CD4-positive, alpha-beta T cell (primary cell): ENCODE measurements at places on chromosomes 2 and 18.

- no peak for DNase-seq
These were observed 380.6 kb downstream of the TSN start for GRCh38 chr2:122136056-122136455.

GRCh38 chr2:133292259-133292658 lies 276.0 kb downstream of the NCKAP5 start:
- DNase-seq: no peak

DNA sequence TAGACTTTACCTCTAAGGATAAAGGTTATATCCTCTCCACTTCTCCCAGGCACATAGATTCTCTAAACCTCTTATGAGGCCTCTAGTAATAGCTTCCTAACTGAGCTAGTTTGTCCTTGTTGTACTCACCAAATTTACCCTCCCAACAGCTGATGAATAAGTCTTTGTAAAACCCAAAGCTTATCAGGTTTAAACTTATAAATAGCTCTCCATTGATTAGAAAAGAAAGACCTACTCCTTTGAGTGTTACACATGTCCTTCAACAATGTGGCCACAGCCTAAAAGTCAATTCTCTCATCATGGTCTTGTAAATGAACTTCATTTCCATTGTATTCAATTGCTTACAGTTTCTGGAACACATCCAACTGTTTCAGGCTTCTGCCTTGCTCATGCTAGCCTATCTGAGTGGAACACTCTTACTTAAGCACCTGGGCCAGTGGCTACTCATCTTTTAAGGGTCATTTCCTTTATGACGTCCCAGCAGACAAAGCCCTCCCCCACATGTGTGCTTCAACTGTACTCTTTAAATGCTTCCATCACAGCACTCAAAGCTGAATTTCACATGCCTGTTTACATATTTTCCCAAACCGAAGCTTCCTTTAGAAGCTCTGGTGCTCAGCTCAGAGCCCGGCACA lies 131.6 kb downstream of the CDH2 start:
- DNase-seq: no peak

- no peak for DNase-seq
These were observed 76.9 kb downstream of the MYT1L start for GRCh38 chr2:2254206-2254605.

GRCh38 chr2:47486841-47487497 lies 84.0 kb downstream of the MSH2 start:
- no peak for DNase-seq

DNA sequence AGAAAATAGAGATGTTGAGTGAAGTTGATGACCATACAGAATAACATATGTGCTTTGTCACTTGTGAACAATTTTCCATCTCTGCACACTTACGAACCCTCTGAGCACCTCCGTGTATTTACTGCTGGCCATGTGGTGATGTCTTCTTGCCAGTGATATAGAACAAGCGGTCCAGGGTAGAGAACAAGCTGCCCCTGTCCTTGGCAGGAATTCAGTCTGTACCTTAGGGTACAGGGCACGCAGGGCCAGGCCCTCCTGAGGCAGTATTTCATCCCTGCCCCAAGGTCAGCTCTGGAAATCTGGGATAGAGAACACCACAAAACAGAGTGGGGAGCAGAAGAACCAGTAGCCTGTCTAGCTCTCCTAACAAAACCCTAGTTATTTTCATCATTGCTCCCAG lies 44.6 kb downstream of the CDCA7 start:
- DNase-seq: no peak

DNA sequence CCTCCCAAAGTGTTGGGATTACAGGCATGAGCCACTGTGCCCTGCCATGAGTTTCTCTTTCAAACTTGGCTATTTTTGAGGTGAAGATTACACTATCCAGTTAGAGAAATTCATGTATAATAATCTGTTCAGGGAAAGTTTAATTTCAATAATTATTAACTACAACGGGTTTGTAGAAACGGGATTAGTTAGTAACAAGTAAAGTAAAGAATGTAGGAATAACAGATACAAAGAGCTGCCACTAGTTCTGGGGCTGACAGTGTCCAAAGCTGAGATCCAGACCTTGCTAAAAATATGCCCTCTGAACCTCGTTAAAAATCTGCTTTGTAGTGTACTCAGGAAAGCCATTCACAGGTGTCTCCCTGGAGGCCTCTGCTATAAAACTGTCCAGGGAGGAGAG lies 16.9 kb downstream of the SFTPB start:
- no peak for DNase-seq

DNA sequence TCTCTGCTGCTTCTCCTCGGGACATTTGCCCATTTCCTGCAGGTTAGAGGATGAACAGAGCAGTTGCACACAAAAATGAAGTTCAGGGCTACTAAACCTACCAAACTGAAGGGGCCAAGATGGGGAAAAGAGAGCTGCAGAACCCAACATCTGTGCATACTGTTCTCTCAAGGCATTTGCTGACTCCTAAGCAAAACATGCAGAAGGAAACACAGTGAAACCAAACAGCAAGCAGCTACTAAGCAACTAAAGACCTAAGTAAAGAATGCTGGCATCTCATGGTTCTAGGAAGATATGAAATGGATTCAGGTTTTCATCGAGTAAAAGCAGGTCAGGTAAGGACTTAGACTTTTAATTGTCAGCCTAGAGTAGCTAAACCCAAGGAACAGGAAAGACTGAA lies 111.9 kb upstream of the SYT4 start:
- no peak for DNase-seq

- DNase-seq: no peak
These were observed 12.5 kb downstream of the UBE2F start for GRCh38 chr2:237979331-237979730.

DNA sequence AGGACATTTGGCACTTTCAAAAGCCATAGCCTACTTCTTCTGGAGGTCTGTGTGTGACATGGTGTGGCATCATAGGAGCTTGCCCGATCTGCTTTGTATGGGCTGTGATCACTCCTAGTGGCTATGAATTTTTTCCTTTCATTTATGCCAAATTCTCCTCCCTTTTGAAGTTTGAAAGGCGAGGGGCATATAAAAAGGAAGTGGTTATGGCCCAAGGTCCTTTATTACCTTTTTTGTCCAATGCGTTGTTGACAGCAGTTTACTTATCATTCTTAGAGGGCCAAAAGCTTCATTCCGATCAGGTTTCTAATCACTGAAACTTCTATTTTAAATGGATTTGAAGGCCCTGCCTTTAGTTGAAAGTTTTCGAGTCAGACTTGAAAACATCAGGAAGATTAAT lies 224.3 kb upstream of the FOSL2 start:
- DNase-seq: no peak

DNA sequence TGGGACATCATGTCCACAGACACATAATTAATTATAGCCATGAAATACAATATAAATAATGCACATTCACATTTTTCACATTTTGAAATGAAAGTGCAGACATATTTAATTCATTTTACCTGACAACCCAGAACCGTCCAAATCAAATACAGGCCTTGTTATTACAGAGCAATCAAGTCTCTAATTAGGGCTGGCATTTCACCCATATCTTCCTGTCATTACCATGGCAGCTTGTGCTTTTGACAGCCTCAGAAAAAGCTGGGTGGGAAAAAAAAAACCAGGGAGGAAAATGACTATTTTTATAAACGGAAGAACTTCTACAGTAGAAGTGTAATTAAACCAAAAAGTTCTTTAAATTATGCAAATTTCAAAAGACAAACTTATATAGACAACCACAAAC lies 436.4 kb downstream of the FBXO15 start:
- DNase-seq: no peak

- no peak for DNase-seq
These were observed 35.2 kb downstream of the HS1BP3 start for GRCh38 chr2:20615466-20616241.

GRCh38 chr2:154490530-154490929 lies 208.0 kb upstream of the KCNJ3 start:
- DNase-seq: no peak

DNA sequence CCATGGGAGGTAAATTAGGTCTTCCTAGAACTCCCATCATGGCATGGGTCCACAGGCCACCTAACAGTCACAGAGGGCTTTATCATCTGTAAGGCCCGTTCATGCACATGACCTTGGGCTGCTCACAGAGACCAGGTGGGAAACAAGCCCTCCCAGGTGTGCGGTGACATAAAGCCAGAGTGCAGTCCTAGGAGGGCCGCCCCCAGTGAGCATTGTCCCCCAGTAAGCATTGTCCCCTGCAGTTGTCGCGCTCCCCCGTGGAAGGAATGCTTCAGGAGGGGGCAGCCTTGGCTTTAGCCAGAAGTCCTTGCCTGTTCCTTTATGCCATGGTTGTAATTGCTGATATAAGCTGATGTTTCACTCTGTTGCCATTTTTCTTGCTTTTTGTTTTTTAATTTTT lies 41.7 kb upstream of the LYPD6B start:
- DNase-seq: no peak

- no peak for DNase-seq
These were observed 42.7 kb downstream of the MPHOSPH10 start for GRCh38 chr2:71173096-71173495.
